Kidney capillary endothelial cell (primary cell): ENCODE measurements at places on chromosomes 6 and 20.

DNA sequence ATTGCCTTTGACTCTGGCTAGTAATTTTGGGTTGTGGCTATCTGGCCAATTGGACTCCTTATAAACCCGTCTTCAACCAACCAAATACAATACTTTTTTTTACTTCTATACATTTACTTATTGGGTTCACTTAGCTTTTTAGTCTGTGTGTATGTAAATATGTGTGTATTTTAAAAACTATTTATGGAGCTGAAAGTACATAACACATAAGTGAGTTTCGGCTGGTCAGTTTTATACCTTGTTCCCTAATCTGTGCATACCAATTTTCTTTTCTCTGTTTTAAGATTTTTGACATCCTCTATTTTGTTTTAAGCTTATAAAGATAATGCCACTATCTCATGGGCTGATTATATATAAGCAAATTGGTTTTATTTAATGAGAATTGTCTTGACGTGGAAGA lies 129.5 kb downstream of the LRRC1 start:
- no peak for DNase-seq

- no peak for DNase-seq
Observed at GRCh38 chr6:90569223-90569622, 17.6 kb downstream of the MAP3K7 start.

- DNase-seq: no peak
Observed at GRCh38 chr20:62898970-62899632, 27.2 kb downstream of the DIDO1 start.

DNA sequence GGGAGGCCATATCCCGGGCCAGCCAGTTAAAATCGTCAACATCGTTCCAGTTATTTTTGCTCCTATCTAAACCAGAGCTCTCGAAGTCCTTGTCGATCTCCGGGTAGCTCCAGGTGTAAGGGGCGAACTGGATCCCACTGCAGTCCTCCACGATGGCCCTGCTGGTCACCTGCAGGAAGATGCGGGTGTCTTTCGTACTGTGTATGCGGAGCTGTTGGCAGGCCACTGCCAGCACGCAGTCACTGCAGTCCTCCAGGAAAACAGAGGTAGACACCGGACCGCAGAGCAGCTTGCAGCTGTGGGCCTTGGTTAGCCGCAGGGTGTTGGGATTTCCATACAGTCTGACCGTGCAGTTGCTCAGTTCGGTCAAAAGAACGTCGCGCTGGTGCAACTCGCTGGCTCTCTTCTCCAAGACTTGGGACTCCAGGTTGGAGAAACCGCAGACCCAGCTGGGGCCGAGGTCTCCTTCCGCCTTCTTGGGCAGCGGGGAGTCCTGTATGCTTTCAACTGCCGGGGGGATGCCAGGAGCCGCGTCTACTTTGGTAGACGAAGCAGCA lies 742 bp downstream of the TBCC start:
- DNase-seq: peak; percentile 36

DNA sequence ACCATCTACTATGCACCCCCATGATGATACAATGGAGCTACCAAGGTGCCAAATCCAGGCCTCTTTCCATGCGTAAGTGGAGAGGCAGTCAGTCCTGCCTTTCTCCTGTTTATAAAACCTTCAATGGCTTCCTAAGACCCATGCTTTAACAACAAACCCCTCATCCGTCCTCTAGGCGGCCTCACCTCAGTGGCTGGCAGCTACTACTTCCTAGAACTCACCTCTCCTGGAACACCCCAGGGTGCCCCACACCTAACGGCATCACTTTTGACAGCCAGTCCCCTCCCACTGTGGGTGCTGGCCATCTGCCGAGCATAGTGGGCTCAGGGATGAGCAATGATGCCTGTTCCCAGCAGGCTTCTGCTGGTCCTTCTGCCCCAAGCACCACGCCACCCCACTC lies 80.0 kb upstream of the TAB2 start:
- no peak for DNase-seq

DNA sequence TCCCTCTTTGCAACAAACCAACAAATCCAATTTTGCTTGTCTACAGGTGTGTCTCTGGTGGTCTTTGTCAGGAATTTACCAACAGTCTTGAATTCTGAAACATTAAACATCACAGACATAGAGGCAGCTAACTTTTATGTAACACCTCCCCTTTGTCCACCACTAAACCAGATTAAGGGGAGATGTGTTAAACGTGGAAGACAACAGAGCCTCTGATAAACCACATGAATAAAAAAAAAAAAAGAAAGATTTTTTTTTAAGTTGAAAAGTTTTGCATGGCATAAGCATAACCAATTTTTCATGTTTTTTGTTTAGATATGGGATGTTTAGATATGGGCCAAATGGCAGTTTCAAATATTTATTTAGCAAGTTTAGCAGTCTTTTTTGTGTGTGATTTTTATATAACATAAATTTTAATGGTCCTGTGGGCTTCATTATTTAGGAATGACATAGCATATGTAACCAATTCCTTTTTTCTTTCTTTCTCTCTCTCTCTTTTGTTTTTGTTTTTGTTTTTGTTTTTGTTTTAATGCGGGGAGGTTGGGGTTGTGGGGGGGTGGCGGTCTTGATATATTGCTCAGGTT lies 60.7 kb upstream of the BTN3A2 start:
- no peak for DNase-seq

GRCh38 chr20:1632178-1632577 lies 12.4 kb upstream of the SIRPB1 start:
- DNase-seq: no peak

DNA sequence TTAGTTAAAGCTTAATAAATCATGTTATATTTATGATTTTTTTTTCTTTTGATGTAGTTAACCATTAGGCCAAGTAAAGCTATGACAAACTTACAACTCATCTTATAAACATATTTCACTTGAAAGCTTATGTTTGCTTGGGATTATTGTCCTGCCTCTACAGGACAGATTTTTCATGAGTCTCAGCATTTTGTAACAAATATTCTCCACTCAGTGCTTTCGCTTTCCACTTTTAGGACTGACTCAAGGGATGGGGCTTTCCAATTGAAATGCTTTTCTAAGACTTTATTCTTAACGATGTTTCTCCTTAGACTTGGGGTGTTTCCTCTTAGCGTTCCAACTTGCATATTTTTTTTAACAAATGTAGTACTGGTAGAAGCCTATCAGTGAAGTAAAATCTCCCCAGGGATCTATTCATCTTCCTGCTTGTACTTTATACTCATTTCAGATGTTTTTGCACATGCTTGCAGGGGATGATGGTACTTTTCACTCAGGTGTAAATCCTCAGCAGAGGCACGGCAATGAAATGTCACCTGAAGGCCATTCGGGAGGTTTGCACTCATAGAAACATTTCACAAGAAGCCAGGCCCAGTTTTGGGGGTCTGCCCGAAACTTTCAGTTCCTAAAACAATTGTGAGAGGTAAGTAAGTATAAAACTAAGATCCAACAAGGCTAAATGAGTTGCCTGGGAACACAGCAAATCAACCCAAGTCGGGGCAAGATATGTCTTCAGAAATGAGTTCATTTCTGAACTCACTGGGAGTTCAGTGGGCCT lies 298.1 kb upstream of the FOXQ1 start:
- DNase-seq: no peak

DNA sequence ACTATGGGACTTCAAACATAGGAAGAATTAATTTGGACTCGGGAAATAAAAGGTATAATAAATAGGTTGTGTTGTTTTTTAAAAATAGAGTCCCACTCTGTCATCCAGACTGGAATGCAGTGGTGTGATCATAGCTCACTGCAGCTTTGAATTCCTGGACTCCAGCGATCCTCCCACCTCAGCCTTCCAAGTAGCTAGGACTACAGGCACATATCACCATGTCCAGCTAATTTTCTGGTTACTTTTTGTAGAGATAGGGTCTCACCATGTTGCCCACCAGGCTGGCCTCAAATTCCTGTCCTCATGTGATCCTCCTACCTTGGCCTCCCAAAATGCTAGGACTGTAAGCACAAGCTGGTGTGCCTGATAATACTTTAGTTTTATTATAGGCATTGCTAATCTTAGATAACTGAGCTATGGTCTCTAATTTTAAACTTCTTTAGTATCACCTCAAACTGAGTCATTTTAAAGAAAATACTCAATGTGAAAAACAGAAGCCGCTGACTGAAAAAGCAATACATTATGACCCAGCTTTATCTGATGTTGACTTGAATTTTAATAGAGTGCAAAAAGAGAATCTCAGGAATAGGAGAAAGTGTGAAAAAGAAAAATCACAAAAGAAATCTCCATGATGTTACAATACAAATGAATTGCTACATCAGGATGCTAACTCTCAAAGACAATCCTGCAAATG lies 251.0 kb downstream of the RNGTT start:
- no peak for DNase-seq

DNA sequence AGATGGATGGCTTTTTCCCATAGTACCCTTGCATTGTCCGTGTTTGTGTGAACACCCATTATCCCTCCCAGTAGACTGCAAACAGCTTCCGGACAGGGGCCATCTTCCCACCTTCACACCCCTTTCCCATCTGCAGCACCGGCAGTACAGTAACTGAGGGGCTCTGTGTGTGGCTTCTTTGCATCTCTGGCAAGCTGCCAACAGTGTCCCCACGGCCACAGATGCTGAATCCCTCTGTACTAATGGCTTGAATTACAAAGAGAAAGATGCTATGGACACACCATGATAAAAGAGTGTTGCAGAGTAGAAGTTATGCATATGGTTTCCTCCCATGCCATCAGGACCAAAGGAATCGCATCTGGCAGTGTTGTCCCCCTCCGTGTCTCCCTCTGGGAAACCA lies 101.1 kb upstream of the CDYL start:
- no peak for DNase-seq

DNA sequence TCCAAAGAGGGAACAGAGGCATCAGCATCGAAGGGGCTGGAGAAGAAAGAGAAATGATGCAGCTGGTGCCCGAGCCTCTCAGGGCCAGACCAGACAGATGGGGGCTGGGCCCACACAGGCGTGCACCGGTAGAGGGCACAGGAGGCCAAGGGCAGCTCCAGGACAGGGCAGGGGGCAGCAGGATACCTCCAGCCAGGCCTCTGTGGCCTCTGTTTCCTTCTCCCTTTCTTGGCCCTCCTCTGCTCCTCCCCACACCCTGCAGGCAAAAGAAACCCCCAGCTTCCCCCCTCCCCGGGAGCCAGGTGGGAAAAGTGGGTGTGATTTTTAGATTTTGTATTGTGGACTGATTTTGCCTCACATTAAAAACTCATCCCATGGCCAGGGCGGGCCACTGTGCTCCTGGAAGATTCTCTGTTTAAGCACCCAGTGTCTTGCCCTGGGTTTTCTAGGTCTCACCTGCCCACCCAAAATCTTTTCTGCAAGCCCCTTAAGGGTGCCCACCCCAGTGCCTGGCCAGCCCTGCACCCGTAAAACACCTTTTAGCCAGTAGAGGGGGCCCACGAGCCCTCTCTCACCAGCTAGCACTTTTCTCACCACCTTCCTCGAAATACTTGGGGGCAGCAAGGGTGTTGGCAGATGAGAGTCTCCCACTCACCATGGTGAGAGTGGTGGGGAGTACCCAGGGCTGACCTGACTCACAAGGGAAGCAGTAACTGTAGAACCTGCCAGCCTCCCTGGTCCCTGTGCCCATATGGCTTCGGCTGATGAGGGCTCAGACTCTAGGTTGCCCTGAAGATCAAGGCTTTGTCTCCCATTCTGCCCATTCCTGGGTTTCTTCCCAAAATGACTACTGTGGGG lies 35.7 kb upstream of the ID1 start:
- DNase-seq: no peak

DNA sequence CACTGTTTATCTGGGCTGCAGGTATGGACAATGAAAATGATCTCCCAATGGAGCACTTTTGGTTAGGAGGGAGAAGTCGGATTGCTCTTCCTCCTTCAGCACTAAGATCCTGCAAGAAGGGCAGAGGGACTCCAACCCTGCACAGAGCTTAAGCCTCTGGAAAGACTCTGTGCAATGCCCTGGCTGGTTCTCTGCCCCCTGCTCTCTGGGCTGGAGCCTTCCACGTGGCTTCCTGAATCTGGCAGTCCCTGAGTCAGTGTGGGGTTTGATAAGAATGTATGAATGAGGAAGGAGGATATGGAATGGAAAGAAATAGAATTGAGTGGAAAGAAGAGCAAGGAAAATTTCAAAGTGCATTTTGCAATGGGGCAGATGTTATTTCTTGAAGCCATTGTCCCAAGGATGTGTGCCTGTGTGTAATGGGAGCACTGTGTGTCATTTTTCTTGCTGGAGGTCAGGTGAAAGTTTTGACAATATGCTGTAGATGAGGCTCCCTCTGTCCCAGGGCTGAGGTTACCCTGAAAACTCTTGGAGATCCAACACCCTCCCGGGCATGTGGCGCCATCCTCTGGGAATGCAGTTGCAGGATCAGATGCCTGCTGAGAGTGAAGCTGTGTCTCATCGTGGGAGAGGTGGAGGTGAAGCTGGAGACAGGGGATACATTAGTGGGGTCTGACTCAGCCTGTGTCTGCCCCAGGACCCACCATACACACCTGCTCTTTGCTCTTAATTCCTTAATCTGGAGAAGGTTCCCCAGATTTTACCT lies 16.3 kb upstream of the CST9L start:
- DNase-seq: no peak
